ENCODE measurements at places on chromosomes 4 and X.

- no peak for DNase-seq
These were observed 28.1 kb downstream of the GPAT3 start for GRCh38 chr4:83563998-83564397.

GRCh38 chr4:40875507-40876150 is 125.9 kb downstream of the NSUN7 start:
- no peak for DNase-seq

DNA sequence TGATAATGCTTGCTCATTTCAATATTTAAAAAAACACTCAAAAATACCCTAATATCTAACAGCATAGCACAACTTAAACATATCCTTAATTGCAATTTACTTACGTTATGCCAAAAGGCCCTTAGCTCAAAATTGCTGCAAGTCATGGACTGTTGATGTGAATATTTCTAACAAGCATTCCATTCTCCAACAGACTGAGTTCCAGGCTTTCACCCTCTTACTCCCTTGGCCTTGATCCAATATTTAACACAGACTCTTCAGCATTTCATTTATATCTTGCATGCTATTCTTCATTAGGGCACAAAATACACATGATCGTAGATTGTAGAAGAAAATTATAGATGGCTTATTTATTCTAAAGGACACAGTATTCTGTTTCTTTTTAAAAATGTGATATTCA is 96.5 kb downstream of the RNF150 start:
- DNase-seq, result no peak

- no peak for DNase-seq
These were observed 21.0 kb downstream of the S100G start for GRCh38 chrX:16671005-16671404.

DNA sequence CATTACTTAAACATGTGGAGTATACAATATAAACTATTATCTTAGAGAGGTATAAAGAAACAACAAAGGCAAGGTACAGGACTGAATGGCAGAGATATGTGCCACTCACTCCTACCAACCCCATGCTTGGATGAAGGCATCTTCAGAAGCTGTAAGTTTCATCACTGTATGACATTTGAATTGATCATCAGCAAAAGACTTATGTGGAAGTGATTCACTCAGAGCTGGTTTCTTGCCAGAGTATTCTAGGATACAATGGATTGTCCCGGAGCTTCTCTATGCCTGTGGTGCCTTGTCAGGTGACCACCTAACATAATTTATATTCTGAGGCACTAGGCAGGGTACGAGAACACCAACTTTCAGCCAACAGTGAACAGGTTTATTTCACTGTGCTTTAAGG is 392.2 kb downstream of the PPP1R2C start:
- DNase-seq, result no peak

GRCh38 chrX:84796321-84796720 is 207.4 kb upstream of the APOOL start:
- no peak for DNase-seq

DNA sequence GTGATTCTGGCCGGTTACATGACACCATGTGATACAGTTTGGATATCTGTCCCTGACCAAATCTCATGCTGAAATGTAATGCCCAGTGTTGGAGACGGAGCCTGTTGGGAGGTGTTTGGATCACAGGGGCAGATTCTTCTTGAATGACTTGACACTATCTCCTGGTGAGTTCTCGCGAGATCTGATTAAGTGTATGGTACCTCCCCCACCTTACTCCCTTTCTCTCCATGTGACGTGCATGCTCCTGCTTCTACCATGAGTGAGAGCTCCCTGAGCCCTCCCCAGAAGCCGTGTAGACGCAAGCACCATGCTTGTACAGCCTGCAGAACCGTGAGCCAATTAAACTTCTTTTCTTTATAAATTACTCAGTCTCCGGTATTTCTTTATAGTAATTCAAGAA is 23.6 kb downstream of the CPE start:
- DNase-seq, result no peak

DNA sequence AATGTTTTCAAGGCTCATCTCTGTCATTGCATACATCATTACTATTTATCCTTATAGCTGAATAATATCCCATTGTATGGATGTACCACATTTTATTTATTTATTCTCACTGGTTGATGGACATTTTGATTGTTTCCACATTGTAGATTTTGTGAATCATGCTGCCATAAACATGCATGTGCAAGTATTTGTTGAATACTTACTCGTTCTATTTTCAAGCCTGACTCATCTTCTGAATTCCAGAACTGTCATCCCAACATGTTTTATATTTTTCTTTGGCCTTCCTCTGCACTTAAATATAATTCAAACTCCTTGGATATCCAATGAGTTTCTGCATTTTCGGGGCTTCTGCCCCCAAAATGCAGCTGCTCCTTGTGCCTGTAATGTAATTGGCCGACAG is 77.6 kb downstream of the MXRA5 start:
- no peak for DNase-seq

DNA sequence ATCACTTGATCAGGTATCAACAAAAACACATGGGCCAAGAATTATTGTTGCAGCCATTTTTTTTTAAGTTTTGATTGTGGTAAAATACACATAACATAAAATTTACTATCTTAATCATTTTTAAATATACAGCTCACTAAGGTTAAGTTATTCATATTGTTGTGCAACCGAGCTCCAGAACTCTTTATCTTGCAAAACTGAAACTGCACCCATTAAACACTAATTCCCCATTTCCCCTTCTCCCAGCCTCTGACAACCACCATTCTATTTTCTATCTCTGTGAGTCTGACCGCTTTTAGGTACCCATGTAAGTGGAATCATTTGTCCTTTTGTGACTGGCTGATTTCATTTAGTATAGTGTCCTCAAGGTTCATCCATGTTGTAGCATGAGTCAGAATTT is 126.2 kb upstream of the NDP start:
- DNase-seq, result no peak

DNA sequence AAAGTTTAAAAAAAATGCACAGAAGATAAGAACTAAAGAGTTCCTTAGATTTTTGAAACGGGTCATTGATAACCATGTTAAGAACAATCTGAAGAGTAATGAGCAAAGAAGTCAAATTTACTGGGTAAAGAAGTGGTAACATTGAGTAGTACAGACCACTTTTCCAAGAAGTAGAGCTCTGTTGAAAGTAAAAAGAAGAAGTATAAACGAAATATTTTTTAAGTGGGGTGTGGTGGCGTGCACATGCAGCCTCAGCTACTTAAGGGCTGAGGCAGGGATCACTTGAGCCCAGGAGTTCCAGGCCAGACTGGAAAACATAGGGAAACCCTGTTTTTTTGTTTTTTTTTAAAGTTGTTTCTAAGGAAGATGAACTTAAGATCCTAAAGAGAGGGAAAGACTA is 68.5 kb downstream of the UBA6 start:
- DNase-seq, result no peak

- no peak for DNase-seq
These were observed 7.6 kb downstream of the ZXDA start for GRCh38 chrX:57902633-57903032.

DNA sequence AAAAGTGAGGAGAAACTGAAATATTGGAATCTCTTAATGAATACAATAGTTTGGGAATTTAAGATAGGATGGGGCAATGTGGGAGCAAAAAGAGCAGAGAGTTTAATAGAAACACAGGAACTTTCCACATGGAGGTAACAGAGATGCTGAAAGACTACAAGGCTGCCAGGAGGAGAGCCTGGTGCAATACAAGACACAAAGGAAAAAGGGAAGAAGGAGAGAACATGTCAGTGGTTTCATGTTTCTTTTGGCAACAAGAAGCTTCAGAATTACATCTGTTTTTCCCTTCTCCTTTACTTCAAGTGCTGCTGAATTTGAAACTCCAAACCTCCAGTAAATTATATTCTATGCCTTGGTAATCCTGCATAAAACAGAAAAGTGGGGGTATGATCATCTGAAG is 474.3 kb downstream of the FAT4 start:
- no peak for DNase-seq

DNA sequence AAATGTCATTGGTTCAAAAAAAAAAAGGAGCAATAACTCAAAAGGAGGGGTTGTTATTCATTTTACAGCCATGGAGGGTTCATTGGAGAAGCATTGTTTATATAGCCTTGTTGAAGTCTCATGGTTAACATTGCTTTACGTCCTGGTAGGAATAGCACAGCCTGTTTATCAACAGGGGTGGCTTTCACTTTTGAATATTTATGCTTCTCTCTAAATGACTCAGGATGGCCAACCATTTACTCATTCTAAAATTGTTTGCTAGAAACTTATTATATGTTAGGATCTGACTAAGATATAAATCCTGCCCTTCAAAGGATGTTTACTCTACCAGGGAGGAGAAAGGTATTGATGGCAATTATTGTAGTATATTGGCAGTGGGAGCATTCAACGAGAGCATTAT is 534.1 kb upstream of the GALNTL6 start:
- DNase-seq, result no peak

GRCh38 chr4:95462921-95463320 is 85.9 kb downstream of the UNC5C start:
- no peak for DNase-seq

DNA sequence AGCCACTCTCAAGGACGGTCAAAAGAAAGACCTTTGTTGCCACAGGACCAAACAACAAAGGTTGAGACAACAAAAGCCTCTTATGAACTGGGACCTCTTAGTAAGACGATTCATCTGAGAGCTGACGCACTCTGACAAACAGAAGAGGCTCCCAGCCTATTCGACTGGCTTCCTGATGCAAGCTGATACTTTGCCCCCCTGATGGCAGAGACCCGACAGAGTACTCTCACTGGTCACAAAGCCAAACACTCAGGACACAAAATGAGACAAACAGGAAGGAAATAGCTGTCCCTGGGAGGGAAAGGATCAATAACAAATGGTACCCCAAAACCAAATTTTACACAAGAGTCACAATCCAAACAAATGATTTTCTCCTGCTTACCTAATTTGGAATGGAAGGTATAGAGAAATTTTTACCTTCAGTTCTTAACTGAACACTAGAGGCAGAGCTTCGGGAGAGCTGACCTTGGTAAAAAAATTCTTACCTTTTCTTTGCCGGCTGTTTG is 75.2 kb upstream of the PLAC8 start:
- no peak for DNase-seq

- no peak for DNase-seq
These were observed 29.0 kb upstream of the ERVMER34-1 start for GRCh38 chr4:52780206-52780605.

- no peak for DNase-seq
These were observed 23.2 kb downstream of the RWDD4 start for GRCh38 chr4:183635741-183636140.

DNA sequence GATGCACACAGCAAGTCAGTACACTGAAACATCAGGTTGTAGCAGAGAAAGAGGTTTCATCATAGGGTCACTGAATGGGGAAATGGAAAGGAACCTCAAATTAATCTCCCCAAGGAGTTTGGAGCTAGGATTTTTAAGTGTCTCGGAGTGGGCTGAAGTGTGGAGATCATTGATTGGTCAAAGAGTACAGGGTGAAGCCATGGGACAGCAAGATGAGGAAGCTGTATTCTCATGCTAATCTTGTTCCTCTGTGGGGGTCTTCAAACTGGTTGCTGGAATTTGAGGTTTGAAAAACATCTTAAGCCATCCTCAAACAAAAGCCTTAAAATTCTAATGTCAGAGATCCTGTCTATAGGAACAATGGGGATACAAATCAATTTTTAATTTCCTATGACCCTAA is 78.8 kb upstream of the TEX13A start:
- no peak for DNase-seq

DNA sequence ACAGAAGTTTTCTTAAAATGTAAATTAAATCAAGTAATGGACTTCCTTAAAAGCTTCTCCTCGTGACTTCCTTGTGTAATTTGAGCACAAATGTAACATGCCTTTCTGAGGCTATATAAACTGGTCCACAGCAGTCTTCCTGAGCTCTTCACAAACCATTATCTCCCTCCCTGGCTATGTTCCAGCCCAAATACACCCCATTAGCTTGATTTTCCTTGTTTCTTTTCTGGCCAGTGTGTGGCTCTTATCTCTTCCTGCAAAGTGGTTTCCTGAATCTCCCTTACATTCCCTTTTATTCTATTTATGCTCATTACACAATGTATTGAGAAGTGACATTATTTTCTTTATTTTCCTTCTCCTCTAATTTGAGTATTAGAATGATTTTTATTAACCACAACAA is 1085.3 kb upstream of the PCDH10 start:
- DNase-seq, result no peak

DNA sequence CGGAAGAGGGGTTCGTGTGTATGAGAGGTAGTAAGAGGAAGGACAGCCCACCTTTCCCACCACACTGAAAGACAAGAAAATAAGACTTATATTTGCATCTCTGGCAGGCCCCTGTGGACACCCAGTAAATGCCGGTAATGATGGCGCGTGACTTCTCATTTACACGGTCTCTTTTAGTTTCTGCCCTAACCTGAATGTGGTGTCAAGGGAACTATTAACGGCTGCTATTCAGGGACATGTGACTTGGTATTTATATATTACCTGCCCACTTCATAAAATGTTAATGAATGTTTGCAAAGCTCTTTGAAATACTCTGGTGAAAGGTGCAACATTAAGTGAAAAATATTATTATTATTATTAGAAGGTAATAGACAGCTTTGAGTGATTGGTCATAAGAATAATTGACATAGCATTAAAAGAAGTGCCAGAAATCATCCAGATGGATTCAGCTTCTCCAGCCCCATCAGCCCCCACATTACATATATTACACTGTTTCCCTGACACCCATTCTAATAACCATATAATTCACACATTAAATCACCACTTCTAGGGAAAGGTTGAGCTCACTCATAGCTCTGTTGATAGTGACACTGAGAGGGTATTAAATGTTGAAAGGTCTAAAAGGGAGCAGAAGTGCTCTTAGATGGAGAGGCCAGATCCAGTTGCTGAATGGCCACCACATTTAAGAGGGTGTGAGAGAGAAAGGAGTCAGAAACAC is 83.0 kb upstream of the BEND4 start:
- DNase-seq, result no peak

GRCh38 chr4:1628892-1629698 is 55.0 kb downstream of the FAM53A start:
- peak; percentile 47 for DNase-seq

DNA sequence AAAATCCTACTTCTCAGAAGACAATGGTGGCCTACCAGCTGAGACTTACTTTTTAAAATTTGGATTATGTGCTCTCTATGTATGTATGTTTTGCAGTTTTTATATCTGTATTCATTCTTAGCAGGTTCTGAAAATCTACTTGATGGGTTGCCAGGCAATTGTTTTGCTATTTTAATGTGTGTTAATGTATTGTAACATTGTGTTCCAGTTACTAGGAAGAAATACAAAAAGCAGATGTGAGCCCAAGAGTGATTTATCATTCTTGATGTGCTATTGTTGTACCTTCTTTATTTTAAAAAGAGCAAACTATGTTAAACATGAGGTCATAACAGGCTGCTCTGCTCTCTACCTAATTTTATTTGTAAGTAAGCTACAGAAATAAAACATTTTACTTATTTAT is 81.9 kb downstream of the REPS2 start:
- no peak for DNase-seq

- no peak for DNase-seq
These were observed 243.8 kb upstream of the LDB2 start for GRCh38 chr4:17142232-17142711.

GRCh38 chr4:88108747-88109122 is 49.7 kb downstream of the ABCG2 start:
- DNase-seq, result no peak
